ENCODE measurements at places on chromosomes 1 and 21.
A peak's percentile ranks its signal among the peaks of the same experiment; 100 is the strongest.

DNA sequence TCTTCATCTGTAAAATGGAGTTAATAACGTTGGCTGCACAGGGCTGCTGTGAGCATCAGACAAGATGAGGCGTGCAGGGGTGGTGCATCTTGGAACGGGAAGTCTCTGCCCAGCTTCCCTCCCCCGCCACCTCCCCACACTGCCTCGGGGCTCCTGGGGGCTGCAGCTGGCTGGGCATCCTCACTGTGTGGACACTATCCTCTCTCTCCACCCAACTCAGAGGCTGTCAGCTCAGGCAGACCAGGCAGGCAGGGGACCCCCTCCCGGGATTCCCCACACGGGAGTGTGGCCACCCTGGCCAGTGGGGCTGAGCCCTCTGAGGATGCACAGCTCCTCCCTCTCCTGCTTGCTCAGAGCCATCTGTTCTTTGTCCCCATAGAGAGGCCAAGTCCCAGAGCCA, 122.7 kb downstream of the CCDC185 start:
- DNase-seq = no peak

- DNase-seq = no peak
These were observed 50.2 kb downstream of the CAPZB start for GRCh38 chr1:19435181-19435580.

DNA sequence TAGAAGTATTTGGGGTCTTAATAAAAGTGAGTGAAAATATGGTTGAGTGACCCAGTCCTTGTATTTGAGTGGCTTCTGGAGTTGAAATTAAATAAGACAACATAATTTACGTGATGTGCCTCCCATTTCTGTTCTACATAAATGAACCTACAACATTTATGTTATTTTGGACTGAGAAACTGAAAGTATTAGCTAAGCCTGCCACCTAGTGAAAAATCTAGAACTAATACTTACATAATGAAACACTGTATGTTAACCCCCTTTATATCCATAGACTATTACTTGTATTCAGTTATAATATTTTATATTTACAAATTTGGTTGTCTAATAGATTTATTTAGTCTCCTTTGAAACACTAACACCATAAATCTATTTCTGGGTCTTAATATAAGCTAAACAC, 298.9 kb downstream of the KCNT2 start:
- DNase-seq = no peak

DNA sequence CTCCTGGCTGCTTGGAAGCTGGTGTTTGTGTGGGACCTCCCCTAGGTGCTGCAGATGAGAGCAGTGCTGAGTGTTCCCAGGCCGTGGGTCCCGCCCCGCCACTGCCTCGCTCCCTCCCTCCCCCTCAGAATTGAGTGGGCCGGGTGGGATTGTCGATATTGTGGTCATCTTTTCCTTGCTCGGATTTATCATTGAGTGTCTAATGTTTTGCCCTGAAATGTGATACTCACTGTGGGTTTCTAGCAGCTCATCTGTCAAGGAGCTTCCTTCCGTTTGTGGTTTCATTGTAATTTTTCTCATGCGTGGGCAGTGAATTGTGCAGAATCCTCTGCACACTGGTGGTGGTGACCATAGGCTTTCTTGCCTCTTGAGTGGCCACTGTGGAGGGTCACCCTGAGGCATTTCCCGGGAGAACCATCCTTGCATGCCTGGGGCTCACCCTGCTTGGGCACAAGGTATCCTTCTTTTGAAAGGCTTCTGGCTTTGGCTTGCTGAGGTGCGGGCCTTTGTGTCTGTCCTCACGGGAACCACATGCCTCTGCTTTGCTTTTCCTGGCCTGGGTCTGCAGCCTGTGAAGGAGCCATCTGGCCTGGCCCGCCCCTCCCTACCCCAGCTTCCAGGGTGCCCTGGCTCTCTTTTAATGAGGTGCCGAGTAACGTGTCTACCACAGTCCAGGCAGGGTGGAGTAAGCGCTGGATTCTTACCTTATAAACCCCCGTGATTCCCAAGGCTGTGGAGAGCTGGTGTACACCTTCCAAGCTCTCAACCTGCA, 25.6 kb downstream of the SLX9 start:
- DNase-seq = no peak

DNA sequence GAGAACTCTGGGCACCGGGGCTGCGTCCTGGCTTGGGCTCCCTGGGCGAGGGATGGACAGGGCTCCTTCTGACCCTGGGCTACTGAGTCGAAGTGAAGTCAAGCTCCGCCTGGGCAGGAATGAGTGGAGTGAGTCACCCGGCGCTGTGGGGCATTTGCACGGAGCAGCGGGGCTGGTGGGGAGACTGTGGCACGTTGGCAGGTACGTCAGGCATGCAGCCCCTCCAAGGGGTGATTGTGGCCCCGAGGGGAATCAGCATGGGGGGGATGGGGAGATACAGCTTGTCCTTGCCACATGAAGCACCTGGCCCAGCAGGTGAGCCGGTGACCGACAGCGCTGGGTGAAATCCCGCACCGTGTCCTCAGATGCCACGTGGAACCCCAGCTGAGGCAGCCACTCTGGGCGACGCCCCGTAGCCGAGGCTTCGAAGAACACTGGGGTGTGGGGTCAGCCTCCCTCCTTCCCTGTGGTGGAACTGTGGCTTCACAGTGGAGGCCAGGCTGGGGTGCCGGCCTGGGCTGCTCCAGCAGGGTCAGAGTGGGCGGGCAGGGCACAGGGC, 62.3 kb downstream of the COL18A1 start:
- no peak for DNase-seq

- no peak for DNase-seq
These were observed 6.1 kb downstream of the SRM start for GRCh38 chr1:11053758-11054137.

GRCh38 chr1:151620286-151620685, 8.4 kb downstream of the SNX27 start:
- no peak for DNase-seq

- DNase-seq = no peak
These were observed 37.1 kb downstream of the ZBTB18 start for GRCh38 chr1:244088161-244088560.

- DNase-seq = no peak
These were observed 15.0 kb downstream of the ETNK2 start for GRCh38 chr1:204136814-204137213.

DNA sequence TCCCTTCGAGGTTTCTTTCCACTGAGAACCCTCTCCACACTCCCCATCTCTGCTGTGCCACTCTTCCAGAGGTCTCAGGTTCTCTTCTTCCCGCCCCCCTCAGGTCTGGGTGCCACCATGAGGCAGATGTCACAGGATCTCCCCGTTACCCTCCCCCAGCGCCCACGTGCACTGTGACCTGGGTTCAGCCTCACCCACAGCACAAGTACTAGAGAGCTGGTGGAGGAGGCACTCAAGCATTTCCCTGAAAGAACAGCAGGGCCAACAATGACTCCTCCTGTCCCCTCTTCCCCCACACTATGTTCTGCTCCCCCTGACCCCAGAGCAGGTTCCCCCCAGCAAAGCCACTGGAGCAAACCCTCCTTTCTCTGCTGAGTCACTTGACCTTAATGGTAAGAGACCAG, 14.3 kb downstream of the PLEKHA6 start:
- DNase-seq = no peak

GRCh38 chr1:168280296-168280927, at the start of gene TBX19:
Gene TBX19 (plus strand): TSS chr1:168280877. CDS start chr1:168281091, 214 bp downstream.
- DNase-seq = no peak

DNA sequence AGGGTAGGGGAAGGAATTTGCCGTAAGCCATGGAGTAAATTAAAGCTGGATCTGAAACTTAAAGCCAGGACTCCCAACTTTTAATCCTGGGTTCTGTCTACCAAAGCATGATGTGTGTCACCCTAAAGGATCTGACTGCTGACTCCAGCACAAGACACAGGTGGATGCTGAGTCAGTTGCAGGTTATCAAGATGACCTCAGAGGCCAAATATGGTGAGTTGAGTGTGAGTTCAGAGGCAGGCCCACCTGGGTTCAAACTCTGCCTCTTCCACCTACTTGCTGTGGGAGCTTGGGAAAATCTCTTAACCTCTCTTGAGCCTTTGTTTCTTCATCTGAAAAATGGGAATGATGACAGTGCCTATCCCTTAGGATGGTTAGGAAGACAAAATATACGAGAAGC, 16.7 kb upstream of the LDLRAP1 start:
- no peak for DNase-seq

GRCh38 chr1:206469933-206470691, at the start of gene IKBKE:
Gene IKBKE (plus strand): TSS chr1:206470476. CDS start chr1:206473228, 2,752 bp downstream.
- no peak for DNase-seq

DNA sequence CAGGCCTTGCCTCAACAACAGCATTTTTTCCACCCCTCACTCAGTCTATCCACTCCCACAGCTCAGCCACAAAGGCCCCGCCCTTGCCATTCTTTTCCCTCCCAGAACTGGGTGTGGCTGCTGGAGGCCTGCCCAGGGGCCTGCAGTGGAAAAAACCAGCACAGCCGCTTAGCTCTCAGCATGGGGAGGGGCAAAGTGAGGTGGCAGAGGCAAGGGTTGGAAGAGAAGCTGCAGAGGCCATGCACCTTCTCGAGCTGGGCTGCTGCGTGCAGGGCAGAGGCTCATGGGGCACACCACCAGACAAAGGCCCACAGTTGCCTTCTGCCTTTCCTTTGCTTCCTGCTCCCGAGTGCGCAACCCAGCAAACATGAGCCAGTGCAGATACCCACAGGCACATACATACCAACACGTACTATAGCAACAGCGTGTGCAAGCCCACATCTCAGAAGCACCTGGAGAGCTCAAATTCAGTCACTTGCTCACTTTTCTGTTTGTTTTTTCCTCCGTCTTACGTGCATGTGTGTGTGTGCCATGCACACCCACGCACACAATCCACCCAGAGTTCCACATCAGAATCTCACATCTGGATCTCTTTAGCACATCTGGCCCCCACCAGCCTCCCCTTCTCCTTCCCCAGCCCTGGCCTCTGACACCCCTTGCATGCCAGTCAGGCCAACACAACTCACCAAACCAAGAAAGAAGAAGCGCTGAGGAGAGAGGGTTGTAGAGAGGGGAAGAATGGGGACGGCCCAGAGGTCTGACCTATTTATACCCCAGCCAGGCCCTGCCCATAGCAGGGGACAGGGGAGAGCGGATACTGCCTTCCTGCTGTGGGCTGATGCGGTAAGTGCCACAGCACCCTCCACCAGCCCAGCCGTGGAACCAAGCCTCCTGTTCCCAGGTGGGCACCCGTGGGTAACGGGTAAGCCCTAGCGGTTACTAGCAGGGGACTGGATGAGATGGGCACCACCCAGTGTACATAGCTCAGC, at the start of gene S100A4:
TSS of gene S100A4 (minus strand) at position 740 of the 989 bp plus-strand sequence. CDS start 1,012 bp downstream, outside the sequence.
- DNase-seq = peak; percentile 78

DNA sequence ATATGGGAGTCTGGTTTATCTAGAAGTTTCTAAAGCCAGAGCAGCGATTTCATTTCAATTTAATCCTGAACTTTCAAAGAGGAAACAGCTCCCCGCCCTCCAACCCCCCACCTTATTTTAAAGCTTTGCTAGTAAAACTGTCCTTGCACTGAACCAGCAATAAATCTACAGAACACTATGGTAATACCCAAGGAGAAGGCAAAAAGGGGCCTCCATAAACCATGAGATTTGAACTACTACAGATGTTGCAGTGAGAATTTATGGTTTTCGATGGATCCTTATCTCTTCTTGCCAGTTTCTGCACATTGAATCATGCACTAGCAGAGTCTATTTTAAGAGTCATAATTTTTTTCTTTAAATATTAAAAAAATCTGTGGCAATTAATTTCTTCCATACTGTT, 64.8 kb upstream of the BEND5 start:
- no peak for DNase-seq

DNA sequence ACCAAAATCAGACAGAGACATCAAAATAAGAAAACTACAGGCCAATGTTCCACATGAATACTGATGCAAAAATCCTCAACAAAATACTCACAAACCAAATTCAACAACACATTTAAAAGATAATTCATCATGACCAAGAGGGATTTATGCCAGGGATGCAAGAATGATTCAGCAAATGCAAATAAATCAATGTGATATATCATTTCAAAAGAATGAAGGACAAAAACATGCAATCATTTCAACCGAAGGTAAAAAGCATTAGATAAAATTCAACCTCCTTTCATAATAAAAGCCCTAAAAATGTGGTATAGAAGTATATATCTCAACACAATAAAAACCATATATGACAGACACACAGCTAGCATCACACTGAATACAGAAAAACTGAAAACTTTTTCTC, 81.5 kb upstream of the LYPLAL1 start:
- DNase-seq = no peak

- DNase-seq = no peak
These were observed 23.4 kb upstream of the IGSF3 start for GRCh38 chr1:116690849-116691406.

GRCh38 chr1:211616231-211616964, 37.4 kb upstream of the SLC30A1 start:
- DNase-seq = no peak

- no peak for DNase-seq
These were observed 433 bp downstream of the TIMM17A start for GRCh38 chr1:201955729-201956143.

GRCh38 chr1:184116287-184116686, 64.8 kb downstream of the TSEN15 start:
- no peak for DNase-seq

GRCh38 chr1:45908611-45909140, 105.3 kb downstream of the MAST2 start:
- DNase-seq = no peak

- no peak for DNase-seq
These were observed 63.9 kb downstream of the CD247 start for GRCh38 chr1:167454304-167454893.

DNA sequence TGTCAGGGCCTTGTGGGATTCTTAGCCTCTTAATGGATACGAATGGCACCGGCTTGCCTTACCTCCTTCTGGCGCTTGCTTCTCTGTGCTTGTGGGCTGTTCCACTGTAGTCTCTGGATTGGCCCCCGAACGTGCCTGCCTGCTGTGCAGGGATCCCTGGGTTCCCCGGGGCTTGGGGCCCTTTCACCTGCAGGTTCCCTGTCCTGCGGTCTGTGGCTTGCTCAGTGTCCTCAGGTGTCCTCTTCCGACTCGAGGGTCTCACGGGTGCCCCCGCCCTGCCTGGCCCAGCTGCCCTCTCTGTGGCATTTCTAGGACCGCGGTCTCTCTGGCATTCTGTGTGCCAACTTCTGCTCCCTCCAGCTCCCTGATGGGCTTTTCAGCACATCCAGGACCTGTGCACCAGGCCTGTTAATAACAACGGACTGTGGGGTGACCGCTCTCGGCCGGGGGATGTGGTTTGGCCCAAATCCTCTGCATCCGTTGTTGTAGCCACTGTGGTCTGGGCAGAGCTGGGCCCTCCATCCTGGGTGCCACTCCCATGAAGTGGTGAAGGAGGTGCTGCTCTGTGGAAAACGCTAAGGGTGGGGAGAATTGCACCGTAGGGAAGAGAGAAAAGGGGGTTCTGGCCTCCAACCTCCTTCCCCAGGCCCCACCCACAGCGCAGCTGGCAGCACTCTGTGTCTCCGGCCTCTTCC, 12.4 kb downstream of the COL18A1 start:
- DNase-seq = no peak

GRCh38 chr1:89025928-89026327, 3.3 kb upstream of the GBP3 start:
- no peak for DNase-seq

DNA sequence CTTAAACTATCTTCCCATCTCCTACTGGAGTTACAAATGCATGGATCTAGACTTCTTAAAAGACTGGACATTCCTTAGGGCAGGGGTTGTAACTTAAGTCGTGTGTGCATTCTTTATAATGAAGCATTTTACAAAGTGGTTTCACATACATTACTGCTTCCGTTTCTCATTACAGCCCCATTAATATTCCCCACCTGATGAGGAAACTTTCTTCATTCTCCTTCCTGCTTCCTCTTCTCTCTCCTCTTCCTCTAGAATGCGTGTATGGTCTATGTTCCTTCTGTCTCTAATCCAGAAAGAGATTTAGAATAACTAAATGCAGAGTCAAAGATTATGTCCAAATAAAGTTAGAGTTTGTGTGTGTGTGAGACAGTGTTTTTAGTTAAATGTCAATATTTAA, 1.8 kb upstream of the CAP1 start:
- no peak for DNase-seq

Measured in stimulated activated CD8-positive, alpha-beta memory T cell treated with anti-CD3 and anti-CD28 coated beads, Interleukin-4, amount 100 ng/mL, for 4 hours (primary cell).